ENCODE measurements at places on chromosomes 1 and 21.

GRCh38 chr1:20949871-20950590 lies 162.9 kb upstream of the HP1BP3 start:
- DNase-seq = no peak

- DNase-seq = no peak
These were observed 12.5 kb downstream of the LBR start for GRCh38 chr1:225415307-225415706.

- no peak for DNase-seq
These were observed 7.9 kb upstream of the PLA2G2C start for GRCh38 chr1:20194224-20194623.

DNA sequence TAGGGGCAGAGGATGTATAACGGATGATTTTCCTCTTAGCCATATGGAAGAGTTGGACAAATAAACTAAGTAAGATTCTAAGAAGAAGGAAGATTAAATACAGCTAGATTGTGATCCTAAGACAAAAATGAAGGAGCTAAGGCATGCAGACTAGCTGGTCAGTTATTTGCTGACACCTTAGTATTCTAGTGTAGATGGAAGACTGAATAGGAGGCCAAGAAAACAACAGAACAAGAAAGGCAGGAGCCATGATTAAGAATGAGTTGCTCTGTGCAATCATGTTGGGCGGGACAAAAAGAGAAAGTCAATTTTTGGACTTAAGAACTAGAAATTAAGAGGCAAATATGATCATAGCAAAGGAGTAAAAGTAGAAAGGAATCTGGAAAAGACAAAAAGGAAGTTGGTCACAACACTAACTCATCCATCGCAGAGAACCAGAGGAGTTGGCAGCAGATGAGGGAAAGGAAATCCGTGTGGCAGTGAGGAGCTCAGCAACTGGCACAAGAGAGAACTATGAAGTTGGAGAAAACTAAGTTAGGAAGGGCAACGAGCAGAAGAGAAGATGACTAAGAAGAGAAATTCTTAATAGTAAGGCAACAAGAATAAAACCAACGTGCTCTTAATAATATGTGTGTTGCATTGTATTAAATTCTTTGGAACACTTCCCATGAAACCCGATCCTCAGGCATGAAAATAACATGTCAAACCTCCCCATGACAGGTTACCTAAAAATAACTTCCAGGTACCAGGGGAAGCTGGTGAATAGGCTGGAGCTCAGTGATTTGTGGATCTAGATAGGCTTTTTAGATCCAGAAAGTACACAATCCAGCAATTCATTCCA lies 234.4 kb downstream of the LTN1 start:
- no peak for DNase-seq

DNA sequence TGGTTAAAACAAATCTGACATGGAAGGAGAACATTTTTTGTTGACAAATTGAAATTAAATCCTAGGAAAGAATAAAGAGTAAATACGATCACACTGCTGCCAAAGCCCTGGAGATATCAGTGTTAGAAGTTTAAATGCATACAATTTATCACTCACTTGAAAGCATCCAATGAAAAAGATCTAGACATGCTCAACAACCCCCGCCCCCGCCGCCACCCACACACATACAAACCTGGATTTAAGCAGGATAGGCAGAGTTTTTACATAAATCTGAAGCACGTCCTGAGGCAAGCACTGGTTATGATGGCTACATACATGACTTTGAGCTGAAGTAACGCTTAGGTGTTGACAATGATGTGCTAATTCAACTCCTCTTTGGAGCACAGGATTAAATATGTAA lies 58.5 kb downstream of the LYST start:
- DNase-seq = no peak

- DNase-seq = no peak
These were observed 22.4 kb upstream of the ZFYVE9 start for GRCh38 chr1:52119301-52120079.

GRCh38 chr1:25516686-25517085 lies 26.7 kb upstream of the LDLRAP1 start:
- no peak for DNase-seq

GRCh38 chr1:199283794-199284193 lies 645.0 kb downstream of the PTPRC start:
- DNase-seq = no peak

GRCh38 chr1:76477156-76477555 lies 390.1 kb upstream of the ST6GALNAC5 start:
- DNase-seq = no peak

DNA sequence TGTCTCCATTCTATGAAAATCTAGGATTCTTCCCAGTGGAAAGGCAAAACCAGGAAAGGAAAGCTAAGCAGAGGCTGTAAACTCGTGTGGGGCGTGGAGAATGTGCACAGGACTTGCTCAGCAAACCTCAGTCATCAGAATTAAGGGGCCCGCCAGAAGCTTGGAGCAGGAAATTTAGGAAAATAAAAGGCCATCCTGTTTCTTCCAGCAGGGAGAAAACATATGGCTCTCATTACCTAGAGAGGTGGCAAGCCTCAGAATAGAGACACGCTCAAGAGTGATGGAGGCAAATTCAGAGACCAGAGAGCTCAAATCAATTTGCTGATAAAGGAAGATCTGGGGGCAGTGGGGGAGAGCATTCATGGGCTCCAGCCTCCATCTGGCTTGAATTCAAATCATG lies 151.9 kb upstream of the KLHDC7A start:
- DNase-seq = no peak

- DNase-seq = no peak
These were observed 377.8 kb downstream of the MATN1 start for GRCh38 chr1:30345491-30346130.

DNA sequence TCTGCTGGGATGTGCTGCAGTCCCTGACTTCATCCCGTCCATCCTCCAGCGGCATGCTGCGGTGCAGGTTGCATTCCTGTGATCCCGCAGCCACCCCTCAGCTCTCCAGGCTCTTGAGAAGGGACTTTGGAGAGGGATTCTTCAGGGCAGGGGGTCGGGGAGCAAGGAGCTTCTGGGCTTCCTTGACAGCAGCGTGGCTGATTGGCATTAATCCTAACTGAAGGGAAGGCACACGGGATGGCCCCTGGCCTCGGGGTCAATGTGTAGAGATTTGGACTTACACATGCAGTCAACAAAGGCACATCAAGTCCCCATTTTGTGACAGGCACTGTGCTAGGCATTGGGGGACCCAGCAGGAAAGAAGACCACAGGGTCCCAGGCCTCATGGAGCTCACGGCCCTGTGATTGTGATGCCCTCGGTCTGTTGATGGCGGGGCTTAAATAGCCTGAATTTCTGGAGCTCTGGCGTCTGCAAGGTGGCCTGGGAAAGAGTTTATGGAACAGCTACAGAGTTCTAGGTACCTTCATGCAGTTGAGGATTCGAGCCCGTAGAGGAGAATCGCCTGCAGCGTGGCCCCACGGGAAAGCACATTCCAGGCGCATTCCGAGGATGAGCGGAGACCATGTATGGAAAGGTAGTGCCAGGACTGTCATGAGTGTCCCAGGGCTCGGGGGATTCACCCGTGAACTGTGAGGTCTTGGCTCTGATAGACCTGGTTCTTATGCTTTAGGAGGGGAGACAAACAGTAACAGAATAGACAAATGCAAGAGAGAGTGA lies 20.1 kb downstream of the PSEN2 start:
- DNase-seq = no peak

- DNase-seq = no peak
These were observed 19.8 kb downstream of the ESPN start for GRCh38 chr1:6444377-6444776.

GRCh38 chr1:109616391-109616790 lies 3.0 kb downstream of the GNAT2 start:
- DNase-seq = no peak

- peak; percentile 52 for DNase-seq
These were observed 72.5 kb downstream of the NDUFS5 start for GRCh38 chr1:39098546-39099250.

- DNase-seq = no peak
These were observed 17.1 kb upstream of the EPHA2 start for GRCh38 chr1:16172964-16173446.

- no peak for DNase-seq
These were observed 53.6 kb upstream of the MAP10 start for GRCh38 chr1:232751393-232752140.

GRCh38 chr1:2279210-2279639 lies 51.1 kb downstream of the SKI start:
- no peak for DNase-seq

DNA sequence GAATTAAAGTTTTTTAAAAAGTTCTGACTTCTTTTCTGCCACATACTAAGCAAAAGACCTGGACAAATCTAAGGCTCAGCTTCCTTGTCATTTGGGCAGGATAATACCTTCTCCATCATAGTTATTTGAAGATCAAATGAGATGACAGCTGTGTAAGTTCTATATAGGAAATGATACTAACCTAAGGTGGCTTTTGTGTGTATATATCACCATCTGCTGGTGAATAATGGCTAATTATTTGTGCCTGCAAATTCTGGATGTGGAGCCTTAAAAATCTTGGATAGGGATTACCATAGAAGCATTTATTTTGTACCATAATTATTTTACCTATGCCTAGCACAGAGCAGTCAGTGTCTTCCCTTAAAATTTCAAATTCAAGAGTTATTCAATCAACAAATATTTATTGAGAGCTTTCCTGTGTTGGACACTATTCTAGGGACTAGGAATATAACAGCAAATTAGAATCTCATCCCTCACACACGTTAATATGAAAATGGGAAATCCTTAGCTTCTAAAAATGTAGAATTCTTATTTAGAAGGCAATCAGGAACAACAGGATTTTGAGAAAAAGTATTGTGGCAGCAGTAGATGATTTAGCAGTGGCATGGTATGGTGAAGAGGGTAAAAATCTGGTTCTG lies 89.8 kb downstream of the TMEM200B start:
- no peak for DNase-seq

DNA sequence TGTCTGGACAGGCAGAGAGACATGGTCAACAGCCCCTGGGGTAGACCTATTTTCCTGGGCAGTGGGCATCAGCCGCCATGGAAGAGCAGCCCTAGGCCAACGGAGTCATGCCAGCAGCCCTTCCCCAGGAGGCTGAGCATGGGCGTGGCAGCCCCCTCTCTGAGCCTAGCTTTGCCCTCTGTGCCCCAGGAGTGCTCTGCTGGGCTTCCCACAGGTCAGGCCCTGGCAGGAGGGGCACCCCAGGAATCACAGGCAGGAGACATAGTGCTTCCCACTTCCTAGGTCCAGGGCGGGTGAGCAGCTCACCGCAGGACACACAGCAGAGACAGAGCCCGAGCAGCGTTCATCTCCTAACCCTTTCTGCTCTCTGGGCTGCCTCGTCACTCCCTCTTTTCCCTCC lies 132.8 kb downstream of the GLIS1 start:
- DNase-seq = no peak

DNA sequence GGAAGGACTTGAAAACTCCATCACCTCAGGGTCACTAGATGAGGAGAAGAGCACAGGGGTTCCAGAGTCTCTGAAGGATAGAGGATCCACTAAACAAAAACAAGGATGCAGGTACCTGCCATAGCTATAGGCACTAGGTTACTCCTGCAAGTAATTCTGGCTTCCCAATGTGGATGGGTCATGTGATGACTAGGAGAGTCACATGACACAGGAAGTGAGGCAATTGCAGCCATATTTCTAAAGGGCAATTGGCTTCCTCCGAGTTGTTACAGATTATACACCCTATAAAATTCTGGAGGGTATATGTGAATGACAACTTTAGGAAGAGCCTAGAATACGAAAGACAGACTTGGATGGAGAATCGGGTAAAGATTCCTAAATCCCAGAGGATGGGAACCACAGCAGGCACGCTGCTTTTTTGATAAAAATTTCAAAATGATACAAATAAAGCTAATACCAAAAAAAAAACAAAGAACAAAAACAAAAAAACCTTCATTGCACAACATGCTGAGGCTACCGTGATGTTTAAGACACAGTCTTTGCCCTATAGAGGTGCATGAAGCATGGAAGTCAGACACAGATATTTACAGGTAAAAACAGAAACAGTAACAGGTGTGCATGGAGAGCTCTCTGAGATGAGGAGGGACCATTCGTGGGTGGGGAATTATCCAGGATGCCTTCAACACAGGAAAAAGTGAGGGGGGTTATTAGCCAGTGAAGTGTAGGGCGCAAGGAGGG lies 10.5 kb downstream of the MTX1 start:
- no peak for DNase-seq

- DNase-seq = peak; percentile 4
These were observed 4.5 kb downstream of the PLA2G2A start for GRCh38 chr1:19974822-19975416.

- peak; percentile 55 for DNase-seq
These were observed 11.0 kb upstream of the RNU1-3 start for GRCh38 chr1:16677552-16678431.

DNA sequence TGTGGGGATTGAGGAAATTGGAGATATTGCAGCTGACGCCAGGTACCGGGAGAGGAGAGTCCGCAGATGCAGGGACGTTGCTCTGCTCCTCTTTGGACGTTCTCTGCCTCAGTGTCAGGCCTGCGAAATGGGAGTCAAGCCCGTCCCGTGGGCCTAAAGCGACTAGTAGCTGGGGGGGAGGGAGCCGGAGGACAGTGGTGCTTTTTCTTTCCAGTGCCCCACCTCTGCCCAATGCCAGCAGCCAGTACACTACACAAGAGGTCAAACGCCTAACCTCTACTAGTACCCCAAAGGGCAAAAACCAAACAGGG lies 413.6 kb upstream of the ESRRG start:
- no peak for DNase-seq

GRCh38 chr1:28601696-28602095 lies 9.6 kb downstream of the RAB42 start:
- DNase-seq = no peak

DNA sequence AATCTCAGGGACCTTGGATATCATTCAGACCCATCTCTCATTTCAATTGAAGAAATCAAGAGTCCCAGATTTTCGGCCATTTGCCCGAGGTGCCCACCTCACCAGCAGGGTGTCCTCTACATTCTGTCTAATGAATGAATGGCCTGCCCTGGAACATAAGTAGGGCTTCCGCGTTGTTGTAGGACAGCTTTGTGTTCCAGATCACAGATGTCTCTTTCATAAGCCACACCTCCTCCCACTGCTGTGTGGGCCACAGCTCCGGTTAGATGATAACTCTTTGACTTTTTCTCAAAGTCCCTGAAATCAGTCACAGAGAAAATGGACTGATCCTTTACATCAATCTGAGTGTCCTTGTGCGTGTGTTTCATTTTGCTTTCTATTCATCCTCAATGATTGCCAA lies 144.4 kb downstream of the RGS7 start:
- no peak for DNase-seq

- no peak for DNase-seq
These were observed 24.2 kb upstream of the GUCA2B start for GRCh38 chr1:42128964-42129363.

DNA sequence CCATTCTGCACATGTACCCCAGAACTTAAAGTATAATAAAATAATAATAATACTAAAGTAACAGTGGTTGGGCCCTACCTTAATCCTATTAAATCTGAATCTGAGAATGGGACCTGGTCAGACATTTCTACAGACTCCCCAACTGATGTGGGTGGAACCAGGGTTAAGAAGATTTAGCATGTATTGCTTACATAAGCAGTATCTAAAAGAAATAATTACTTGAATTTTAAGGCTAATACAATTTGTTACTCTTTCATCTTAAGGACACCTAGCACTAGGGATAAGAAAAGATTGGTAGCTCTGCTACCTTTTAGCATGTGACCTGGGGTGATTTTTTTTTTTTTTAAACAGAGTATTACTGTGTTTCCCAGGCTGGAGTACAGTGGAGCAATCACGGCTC lies 79.4 kb downstream of the IVNS1ABP start:
- DNase-seq = no peak

- no peak for DNase-seq
These were observed 14.7 kb downstream of the PROX1 start for GRCh38 chr1:214002472-214002871.

- DNase-seq = no peak
These were observed 20.6 kb downstream of the NIBAN1 start for GRCh38 chr1:184953600-184954219.
